ENCODE measurements at places on chromosomes 11 and 22. TPM values are rescaled to one million over a fixed set of nuclear protein-coding genes. Genes with fewer than 3 reads are reported as not detected.

DNA sequence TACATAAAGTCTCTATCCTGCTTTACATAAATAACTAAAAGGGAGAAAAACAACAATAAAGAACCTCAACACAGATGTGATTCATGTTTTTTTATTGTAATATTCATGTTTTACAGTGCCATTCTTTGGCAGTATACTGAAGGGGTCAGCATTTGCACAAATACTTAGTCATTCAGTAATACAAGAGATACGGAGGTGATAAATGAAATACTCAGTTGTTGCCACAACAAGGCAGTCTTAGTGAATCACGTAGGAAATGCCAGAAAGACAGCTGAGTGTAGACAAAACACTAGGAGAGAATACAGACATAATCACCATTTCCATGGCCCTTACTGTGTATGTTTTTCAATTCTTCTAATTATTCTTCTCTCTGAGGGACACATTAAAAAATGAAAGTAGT, 910.4 kb downstream of the METTL15 start:
- DNase-seq: no peak

GRCh38 chr22:33658775-33659174, 261.5 kb downstream of the LARGE1 start:
- DNase-seq: peak; percentile 61

The MRTFA gene
- 26.4 TPM for total RNA-seq

GRCh38 chr11:15720460-15720859, 605.7 kb downstream of the INSC start:
- no peak for DNase-seq

The RBMXL2 gene
- total RNA-seq: not detected

The OR4X1 gene
- total RNA-seq: not detected

The USP2 gene
- 136 TPM for total RNA-seq

DNA sequence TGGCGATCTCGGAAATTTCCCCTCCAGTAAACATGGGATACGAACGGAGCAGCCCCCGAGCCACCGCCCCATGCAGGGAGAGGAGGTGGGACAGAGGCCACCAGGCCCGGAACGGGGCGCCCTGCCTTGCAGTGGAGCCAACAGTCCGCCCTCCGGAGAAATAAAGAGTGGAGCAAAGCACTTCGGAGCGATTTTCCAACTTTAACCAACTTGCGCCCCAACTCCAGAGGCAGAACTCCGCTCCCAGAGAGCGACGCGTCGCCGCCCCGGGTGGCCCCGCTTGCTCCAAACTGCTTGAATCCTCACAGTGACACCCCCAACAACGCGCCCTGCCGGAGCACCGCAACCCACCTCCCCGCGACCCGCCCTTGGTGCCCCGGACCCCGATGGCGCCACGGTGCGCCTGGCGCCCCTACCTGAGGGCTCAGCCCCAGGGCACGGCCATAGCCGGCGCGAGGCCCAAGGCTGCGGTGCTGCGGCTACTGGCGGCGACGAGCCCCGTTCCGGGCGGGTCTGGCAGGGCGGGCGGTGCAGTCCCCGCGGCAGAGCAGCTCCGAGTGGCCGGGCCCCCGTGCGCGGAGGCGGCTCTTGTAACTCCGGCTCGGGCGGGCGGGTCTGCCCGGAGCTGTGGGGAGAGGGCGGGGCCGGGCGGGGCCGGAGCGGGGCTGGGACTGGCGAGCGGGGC, at the start of gene AHNAK:
TSS of gene AHNAK (minus strand) at position 563 of the 685 bp plus-strand sequence. CDS start 10,708 bp downstream, outside the sequence.
- peak; percentile 93 for DNase-seq

All from Right ventricle myocardium superior (tissue), 1 donor.